H54 (cell line): ENCODE measurements at places on chromosomes 12 and 14.

DNA sequence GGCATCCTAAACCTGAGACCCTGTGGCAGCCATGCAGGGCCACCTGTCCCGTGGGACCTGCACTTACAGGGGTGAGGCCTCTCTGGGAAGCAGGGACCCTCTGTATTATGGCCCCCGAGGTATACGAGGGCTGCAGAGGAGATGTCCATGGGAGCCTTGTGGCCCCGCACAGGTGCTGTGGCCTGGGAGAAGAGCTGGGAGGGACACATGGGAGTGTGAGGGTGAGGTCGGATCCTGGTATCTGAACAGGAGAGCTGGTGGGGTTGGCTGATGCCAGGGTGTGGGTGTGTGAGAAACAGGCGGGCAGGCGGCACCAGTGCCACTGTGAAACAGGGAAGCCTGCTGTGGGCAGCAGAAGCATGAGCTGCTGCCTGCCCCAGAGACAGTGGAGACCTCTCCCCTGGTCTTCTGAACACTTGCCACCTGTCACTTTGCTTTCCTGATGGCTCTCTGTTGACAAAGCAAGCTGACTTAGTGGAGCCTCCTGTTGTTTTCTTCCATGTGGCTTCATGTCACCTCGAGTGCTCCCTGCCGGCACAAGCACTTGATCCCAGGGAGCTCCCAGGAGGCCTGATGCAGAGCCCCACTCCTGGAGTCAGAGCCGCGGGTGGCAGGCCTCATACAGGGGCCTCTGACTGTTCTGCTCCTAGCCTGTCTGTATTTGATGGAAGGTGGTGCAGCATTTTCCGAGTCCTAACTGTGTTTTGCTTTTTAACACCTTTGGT is 19.8 kb upstream of the AMN start:
- no peak for DNase-seq

DNA sequence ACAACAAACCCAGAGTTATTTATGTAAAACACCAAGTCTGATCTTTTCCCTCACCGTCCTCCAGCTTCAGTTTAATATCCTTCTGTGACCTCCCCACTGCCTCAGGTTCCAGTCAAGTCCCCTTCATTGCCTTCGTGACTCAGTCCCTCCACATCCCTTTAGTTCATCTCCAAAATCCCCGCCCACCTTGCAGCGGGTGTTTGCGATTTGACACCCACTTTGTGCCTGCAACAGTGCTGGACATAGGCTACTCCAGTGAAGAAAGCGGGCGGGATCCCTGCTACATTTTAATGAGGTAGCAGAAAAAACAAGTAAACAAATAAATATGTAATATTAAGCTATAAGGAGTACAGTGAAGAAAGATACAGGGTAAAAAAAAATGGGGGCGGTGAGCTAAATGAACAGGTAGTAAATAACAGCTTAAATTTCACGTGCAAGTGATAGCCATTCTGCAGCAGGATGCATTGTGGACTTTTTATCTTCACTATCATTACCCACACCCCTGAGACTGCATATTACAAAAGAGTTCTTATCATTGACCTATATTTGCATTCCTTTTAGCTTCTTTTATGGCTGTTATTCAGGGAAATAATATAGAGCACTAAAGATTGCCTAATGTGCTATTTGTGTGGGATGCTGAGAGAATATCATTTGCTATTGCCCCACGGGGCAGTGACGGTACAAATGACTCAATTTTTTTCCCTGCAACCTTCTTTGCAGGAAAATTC is 222.8 kb upstream of the NUDT4 start:
- no peak for DNase-seq

- DNase-seq = no peak
These were observed 15.4 kb downstream of the RAB35 start for GRCh38 chr12:120101182-120101581.

- DNase-seq = no peak
These were observed 94.4 kb downstream of the PRIMA1 start for GRCh38 chr14:93693914-93694313.

- DNase-seq = no peak
These were observed 46.7 kb downstream of the ERH start for GRCh38 chr14:69351385-69351784.

GRCh38 chr14:50308363-50308915 is 3.6 kb downstream of the L2HGDH start:
- DNase-seq = no peak

- DNase-seq = peak; percentile 6
These were observed 100.3 kb downstream of the LIN7A start for GRCh38 chr12:80837342-80837978.

GRCh38 chr12:68739891-68740290 is 6.1 kb upstream of the SLC35E3 start:
- no peak for DNase-seq

GRCh38 chr14:79043194-79043889 is 873.2 kb downstream of the NRXN3 start:
- DNase-seq = no peak

- no peak for DNase-seq
These were observed 288.7 kb upstream of the DDHD1 start for GRCh38 chr14:53441789-53442188.

DNA sequence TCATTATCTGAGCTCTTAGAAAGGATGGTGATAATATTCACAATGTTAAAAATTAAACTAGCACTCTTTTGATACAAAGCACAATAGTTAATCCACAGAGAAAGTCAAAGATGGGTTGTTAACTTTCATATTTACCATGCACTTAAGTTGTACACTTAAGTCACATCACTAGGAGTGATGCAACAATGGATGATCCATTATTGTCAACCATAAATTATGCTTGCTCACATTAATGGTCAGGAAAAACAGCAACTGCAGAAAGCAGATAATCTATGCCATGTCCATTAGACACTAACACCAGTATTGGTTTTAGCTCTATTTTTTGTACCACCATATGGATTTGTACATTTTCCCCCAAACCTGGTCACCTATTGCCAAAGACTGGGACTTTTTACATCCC is 195.5 kb downstream of the FOXA1 start:
- DNase-seq = no peak

DNA sequence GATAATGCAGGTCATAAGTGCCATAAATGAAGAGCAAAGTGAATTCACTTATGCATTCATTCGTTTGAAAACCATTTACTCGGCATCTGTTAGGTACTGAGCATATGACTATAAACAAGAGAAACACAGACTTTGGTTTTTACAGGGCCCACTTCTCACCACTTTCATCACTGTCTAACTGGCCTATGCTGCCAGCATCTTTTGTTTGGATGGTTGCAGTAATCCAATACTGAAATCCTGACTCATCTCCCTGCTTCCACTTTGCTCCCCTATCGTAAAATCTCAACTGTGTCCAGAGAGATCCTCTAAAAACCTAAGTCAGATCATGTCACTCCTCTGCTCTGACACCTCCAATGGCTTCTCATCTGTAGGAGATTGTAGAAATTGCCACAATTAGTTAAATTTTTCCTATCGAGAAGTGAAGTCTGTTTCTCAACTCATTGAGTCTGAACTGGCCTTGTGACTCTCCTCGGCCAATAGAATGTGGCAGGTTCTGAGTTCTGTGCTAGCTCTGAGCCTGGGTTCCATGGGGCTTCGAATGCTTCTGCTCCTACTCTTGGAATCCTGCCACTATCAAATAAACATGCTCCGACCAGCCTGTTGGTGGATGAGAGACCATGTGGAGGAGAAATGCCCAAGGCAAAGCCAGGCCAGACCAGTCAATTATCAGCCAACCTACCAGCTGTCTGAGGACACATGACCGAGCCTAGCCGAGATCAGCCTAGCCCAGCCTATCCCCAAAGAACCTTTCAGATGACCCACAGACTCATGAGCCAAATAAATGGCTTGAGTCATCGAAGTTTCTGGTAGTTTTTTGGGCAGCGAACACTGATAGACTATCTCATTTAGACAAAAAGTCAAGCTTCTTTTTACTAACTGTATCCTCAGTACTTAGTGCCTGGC is 2.2 kb upstream of the BATF start:
- DNase-seq = no peak

GRCh38 chr12:91109148-91109564 is 2.1 kb downstream of the LUM start:
- DNase-seq = no peak

- peak; percentile 30 for DNase-seq
These were observed 175.8 kb downstream of the TTC8 start for GRCh38 chr14:89000007-89000942.

DNA sequence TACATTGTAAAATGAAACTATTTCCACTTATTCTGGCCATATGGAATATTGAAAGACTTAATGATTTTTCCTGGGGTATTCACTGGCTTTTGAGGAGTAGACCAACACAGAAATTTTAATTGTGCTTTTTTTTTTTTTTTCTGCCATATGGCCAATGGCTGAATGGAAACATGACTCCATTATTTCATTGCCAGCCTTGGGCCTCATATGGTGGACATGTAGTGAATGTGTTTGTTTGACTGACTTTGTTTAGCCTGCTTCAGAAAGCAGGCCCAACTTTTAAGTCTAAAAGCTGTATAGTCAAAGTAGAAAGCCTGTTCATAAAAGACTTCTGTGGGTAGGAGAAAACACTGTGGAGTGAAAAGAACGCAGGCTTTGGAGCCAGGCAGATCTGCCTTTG is 2.4 kb downstream of the GNG2 start:
- DNase-seq = no peak

GRCh38 chr12:103392722-103393121 is 103.0 kb downstream of the C12orf42 start:
- DNase-seq = no peak

- no peak for DNase-seq
These were observed 450.2 kb downstream of the CCER1 start for GRCh38 chr12:90504806-90505205.
